Kidney (tissue), 22 donors: ENCODE measurements at places on chromosomes 4 and X. TPM values are rescaled to one million over a fixed set of nuclear protein-coding genes. Genes with fewer than 3 reads are reported as not detected.

- DNase-seq = no peak
Observed at GRCh38 chr4:118718511-118719170, 33.4 kb downstream of the METTL14 start.

- DNase-seq = peak; percentile 14
Observed at GRCh38 chr4:36399762-36400353, 118.4 kb downstream of the DTHD1 start.

The F8A3 gene
- total RNA-seq = 8.2 TPM

GRCh38 chrX:15203694-15204093 is 66.2 kb downstream of the ASB9 start:
- DNase-seq = no peak

- no peak for DNase-seq
Observed at GRCh38 chrX:44913656-44914531, 40.9 kb downstream of the KDM6A start.
